ENCODE measurements at places on chromosomes 1 and 21.

DNA sequence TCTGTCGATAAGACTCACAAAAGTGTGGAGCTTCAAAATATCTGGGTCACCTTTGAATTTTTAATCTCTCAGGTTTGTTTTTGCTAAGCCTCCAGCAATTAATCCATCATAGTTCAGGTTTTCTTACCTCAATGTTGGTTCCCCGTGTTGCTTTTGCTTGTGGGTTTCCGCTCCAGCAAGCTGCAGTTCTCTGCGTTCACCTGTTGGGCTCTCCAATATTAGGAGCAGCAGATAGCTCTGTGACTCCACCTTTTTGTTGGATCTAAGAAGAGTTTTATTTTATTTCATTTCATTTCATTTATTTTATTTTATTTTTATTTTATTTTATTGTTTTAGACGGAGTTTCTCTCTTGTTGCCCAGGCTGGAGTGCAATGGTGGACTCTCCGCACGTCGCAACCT lies 335.5 kb downstream of the COL11A1 start:
- no peak for DNase-seq

DNA sequence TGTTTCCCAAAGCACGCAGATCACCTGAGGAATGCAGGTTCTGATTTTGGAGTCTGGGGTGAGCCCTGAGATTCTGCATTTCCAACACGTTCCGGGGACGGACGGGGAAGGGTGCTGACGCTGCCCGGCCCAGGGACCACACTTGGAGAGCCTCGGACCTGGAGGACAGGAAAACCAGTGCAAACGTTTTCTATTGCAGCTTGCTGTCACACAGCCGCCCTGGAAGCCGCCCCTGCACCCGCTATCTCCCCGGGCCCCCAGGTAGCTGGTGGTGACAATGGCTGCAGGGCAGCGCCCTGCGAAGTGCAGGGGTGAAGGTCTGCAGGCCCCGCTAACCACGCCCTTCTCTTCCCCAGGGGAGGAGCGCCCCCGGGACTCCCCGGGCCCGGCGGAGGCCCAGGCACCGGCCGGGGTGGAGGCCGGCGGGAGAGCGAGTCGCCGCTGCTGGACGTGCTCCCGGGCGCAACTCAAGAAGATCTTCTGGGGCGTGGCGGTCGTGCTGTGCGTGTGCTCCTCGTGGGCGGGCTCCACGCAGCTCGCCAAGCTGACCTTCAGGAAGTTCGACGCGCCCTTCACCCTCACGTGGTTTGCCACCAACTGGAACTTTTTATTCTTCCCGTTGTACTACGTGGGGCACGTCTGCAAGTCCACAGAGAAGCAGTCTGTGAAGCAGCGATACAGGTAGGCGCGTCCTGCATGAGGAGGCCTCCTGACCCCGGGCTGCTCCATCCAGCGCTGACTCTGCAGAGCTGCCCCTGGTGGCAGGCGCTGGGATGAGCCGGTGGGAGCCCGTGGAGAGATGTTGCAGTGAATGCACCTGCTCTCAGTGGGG lies 142.0 kb upstream of the COA6 start:
- peak; percentile 85 for DNase-seq

- no peak for DNase-seq
These were observed 60.0 kb upstream of the TLR5 start for GRCh38 chr1:223203034-223203408.

GRCh38 chr1:242412921-242413320 lies 111.6 kb downstream of the PLD5 start:
- no peak for DNase-seq

- no peak for DNase-seq
These were observed 59.7 kb upstream of the IGSF5 start for GRCh38 chr21:39685236-39685635.

DNA sequence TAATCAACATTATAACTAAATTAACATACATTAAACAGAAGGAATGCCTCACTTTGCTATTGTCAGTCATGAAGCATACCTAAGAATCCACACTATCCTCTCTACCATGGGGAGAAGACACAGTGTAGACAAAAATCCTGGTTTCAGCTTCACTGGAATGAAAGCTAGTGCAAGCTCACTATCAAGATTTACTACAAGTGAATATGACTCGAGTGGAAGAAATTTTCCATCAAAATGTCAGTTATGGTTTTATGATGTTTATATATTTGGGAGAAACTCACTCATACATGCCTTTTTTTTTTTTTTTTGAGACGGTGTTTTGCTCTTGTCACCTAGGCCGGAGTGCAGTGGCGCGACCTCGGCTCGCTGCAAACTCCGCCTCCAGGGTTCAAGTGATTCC lies 424.3 kb downstream of the KCNT2 start:
- DNase-seq = no peak

GRCh38 chr1:228344631-228345072 lies 62.0 kb downstream of the TRIM11 start:
- peak; percentile 48 for DNase-seq

GRCh38 chr1:246384616-246385015 lies 122.5 kb downstream of the SMYD3 start:
- no peak for DNase-seq

GRCh38 chr1:24437631-24438396 lies 22.2 kb downstream of the NIPAL3 start:
- DNase-seq = peak; percentile 52

DNA sequence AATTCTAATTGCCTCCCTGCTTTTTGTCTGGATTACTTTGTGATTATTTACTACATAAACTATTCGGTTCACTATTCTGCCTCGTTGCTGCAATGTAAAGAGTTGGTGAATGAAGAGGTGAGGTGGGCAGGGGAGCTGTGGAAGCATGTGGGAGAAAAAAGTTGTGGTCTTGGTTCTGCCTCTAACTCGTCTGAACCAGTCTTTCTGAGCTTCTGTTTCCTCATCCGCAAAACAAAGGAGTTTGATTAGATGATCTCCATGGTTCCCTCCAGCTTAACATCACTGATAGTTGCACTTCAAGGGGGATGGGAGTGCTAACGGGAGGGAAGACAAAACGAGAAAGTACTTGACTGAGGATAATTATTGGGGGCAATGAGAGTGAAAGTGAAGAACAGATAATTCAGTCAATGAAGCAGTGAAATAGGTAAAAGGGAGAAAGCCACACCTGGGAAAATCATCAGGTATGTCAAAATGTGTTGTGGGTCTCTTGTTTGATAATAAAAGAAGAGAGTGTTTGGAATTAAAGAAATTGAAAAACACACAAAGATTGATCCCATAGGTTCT lies 26.2 kb upstream of the UHMK1 start:
- DNase-seq = no peak

- peak; percentile 87 for DNase-seq
These were observed 20.9 kb downstream of the ERICH3 start for GRCh38 chr1:74652711-74653139.

- DNase-seq = no peak
These were observed 271.8 kb downstream of the BRINP2 start for GRCh38 chr1:177442584-177442983.

DNA sequence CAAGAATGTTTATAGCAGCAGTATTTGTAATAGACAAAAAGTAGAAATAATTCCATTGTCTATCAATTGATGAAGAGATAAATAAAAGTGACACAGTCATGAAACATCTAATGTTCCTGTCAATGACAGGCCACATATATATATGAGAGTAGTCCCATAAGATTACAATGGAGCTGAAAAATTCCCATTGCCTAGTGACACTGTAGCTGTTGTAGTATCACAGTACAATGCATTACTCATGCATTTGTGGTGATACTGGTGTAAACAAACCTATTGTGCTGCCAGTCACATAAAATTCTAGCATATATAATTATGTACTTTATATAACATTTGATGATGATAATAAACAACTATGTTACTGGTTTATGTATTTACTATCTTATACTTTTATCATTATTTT lies 141.9 kb upstream of the LYPLAL1 start:
- no peak for DNase-seq

DNA sequence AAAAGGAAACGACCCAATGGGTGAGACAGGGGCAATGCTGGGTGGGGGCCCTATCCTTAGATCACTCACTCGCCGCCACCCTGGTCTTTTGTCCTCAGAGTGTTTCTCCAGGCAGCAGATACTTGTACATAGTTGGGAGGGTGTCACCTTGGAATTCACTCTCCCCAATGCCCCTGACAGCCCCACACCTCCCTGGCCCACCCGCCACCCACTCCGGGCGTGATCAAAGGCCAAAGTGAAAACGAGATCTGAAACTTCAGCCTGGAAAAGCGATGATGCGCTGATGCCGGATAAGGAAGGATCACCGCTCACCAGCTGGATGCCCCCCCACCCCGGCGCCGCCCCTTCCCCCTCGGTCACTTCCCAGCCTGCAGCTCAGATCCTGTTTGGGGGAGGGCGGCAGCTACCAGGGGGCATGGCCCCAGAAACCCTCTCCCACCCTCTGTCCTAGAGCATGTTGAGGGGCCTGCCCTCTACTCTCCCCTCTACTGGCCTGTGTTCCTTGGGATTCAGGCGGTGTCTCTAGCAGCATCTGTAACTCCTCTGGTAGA lies 33.6 kb upstream of the CASZ1 start:
- no peak for DNase-seq

DNA sequence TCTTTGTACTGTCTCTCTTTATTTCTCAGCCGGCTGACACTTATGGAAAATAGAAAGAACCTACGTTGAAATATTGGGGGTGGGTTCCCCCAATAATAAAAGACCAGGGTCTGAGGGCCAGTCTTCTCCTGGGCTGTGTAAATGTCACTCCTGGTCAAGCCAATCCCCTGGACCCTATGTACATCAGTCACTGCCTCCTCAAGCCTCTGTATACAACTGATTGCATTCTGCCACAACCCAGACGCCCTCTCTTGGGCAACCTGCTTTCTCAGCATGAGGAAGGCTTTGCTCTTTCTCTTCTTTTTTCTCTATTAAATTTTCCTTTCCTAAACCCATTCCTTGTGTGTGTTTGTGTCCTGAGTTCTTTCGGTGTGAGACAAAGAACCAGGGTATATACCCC lies 84.1 kb upstream of the SERBP1 start:
- DNase-seq = no peak

- no peak for DNase-seq
These were observed 66.3 kb upstream of the COG2 start for GRCh38 chr1:230575886-230576500.

- DNase-seq = no peak
These were observed 81.8 kb upstream of the KCNA3 start for GRCh38 chr1:110756506-110756905.

DNA sequence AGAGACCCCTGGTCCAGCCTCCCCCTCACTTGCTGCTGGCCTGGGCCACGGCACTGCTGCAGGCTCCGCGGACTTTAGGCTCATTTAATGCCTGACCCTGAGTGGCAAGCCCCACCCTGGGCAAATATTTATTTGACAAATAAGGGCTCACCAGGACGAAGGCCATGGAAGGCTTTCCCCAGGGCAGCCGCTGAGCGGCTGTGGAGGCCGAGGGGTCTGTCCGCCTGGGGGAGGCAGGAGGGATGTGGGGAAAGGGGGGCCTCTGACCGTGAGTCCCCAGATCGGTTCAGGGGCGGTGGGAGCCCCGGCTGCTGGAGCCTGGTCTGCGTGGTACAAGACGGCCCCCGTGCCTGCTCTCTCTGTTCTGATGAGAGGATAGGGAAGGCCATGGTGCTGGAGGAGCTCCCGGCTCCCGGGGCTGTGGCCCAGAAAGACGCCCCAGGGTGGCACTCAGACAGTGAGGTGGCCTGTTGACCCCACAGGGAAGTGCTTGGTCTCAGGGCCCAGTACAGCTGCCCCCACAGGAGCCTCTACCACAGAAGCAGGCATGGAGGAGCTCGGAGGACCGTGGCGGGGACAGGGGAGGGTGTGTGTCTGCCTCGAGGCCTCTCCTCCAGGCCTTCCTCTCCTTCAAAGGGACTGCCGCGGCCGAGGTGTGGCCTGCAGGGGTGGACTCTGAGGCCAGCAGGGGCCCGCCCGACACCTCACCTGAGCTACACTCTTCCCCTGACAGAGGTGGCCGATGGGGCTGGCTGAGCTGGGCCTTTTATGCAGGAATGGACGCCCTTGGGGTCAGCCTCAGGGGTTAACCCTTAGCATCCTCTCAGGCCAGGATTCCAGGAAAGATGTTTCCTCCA lies 9.1 kb upstream of the C1orf159 start:
- no peak for DNase-seq

- no peak for DNase-seq
These were observed 330.6 kb downstream of the RPS6KC1 start for GRCh38 chr1:213381572-213382084.
